Activated CD8-positive, alpha-beta memory T cell treated with anti-CD3 and anti-CD28 coated beads for 1 hour (primary cell): ENCODE measurements at places on chromosomes 4 and X.

DNA sequence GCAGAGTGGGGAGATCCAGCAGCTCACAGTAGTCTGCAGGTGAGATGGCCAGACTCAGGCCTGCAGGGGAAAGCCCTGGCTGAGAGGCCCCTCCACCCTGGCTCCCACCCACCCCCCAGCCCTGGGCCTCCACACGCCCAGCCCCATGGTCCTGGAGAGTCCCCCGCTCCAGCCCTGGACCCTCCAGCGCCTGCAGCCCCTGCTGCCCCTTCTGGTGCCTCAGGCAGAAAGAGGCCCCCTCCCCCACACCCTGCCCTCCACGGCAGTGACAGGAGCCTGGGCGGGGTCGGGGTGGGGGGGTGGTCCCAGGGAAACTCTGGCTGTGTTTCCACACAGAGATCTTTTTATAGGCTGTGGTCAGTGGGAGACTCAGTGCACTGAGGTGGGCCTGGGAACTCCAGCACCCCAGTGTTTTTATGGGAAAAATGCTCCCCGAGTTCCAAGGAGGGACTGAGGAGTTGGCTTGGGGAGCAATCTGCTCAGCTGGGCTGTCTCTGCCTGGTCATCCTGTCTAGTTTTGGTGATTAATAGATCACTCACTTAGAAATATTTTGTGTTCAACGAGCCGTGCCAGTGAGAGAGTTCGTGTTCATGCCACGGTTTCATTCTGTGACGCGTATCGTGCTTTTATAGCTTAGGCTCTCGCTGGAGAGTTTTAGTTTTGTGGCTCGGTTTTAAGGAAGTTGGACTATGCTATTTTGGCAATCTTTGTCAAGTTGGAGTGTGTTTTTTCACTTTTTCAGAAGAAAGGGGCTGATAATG lies 53.1 kb upstream of the HGFAC start:
- DNase-seq = no peak

DNA sequence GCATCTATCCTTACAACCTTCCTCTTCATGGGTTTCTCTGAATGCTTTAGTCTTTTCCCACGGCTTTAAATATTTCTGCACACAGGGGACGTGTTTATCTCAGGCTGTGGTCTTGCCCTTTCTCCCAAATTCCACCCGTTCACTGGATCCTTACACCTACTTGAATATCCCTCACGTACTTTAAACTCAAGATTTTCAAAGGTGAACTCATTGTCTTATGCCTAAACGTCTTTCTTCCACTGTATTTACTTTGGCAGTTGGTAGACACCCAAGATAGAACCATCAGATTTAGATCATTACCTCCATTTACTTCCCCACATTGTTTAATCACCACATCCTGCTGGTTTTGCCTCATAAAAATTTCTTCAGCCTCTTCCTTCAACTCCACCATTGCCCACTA lies 269.2 kb downstream of the CBLL2 start:
- DNase-seq = no peak

DNA sequence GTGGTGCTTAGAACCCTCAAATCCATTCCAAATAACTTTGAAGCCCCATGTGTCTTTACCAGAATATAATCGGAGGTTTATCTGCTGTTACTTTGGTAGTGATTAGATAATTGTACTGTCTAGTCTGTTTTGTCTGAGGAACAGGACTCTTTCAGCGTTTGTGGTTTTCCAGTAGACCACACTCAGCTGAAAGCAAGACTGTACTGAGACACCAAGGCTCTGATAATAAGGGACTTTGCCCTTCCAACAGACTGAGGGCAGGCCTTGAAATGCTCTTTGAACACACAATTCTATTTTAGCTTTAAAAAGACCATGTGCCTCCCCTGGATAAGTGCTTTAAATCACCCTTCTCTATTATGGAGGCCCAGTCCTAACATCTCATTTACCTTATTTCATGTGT lies 76.1 kb downstream of the KLHL8 start:
- no peak for DNase-seq

DNA sequence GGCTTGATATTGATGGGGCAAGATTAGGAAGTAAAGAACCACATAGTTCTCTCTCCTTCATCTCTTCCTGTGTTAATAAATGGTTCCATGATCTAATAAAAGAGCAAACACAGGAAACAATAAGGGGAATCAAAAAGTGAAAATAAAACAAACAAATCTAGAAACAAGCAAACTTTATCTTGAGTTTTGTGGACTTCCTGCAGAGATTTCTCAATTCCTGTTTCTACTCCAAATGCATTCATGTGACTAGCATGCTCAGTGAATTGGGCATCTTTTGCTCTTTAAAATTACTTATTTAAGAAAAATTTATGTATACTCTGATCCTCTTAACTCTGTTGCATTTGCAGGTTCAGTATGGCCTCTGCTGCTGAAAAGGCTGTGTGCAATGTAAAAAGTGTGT lies 682.0 kb downstream of the KCTD8 start:
- no peak for DNase-seq

GRCh38 chr4:18734405-18734804 lies 712.9 kb upstream of the LCORL start:
- DNase-seq = no peak

- no peak for DNase-seq
Observed at GRCh38 chrX:151151665-151152267, 24.6 kb upstream of the GPR50 start.

GRCh38 chr4:30714408-30715031 lies 5.6 kb upstream of the PCDH7 start:
- no peak for DNase-seq

DNA sequence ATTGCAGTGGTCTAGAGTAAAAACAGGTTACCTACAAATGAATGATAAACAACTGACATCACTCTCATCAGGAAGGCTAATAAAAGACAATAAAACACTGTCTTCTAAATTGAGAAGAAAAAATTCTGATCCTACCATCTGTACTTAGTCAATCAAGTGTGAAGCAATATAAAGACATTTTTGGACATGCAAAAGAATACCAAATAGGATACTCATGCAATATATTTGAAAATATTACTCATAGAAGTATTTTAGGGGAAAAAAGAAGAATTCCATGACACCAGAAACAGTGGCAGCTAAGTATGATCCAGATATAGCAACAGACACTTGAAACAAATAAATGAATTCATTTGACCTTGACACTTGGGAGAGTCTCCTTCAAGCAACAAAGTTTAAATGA lies 63.8 kb upstream of the FAM120C start:
- DNase-seq = no peak

DNA sequence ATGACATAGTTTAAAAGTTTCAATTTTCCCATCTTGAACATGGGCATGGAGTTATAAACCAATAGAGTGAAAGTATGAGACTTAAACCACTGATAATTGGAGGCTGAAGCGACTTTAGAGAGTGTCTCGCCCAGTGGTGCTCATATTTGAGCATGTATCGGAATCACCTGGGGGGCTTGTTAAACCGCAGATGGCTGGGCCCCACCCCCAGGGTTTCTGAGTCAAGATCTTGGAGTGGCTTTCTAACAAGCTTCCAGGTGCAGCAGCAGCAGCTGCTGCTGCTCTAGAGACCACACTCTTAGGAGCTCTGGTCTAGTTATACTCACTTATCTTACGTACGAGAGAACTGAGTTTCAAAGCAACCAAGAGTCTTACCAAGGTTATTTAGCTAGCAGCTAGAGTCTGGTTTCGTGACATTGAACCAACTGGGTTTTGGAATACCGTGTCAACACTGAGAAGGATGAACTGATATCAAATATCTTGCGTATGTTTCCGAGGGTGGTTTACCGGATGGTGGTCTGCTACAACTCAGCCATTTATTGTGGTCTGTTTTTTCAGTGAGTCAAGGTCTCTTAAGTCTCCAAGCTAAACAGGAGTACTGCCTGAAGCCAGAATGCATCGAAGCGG lies 5.9 kb downstream of the PHEX start:
- DNase-seq = no peak

DNA sequence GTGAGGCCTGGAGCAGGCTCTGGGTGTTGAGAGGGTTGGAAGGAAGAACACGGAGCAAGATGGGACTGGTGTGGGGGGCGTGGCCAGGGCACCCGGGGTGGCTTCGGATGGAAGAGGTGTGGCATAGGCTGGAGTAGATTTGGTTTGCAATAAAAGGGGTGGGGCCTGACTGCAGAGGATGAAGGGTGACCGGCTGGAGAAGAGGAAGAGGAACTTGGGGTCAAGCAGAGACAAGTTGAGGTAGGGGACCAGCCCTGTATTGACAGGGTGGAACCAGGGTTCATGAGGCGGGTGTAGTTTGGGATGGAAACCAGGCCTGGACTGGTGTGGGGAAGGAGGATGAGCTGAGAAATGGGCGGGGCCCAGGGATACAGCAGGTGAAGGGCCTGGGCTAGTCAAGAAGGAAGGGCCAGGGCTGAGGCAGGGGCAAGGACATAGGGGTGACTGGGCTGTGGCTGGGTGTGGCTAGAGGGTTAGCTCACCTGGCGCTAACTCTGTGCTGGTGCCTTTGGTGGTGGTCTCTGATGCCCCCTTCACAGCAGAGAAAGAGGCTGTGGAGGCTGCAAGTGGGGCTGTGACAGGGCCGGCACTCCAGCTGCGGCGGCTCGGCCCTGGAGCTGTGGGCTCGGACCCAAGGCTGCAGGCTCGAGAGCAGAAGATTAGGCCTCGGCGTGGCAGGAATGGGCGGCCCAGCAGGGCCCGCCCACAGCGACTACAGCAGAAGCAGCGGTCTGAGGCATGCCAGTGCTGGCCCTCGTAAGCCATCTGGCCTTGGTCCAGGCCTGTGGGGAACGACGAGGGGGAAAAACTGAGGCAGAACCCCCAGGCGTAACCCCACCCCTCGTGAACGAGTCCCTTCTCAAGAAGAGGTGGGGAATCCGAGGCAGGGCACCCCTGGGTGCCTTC lies 5.0 kb downstream of the PLP2 start:
- no peak for DNase-seq

DNA sequence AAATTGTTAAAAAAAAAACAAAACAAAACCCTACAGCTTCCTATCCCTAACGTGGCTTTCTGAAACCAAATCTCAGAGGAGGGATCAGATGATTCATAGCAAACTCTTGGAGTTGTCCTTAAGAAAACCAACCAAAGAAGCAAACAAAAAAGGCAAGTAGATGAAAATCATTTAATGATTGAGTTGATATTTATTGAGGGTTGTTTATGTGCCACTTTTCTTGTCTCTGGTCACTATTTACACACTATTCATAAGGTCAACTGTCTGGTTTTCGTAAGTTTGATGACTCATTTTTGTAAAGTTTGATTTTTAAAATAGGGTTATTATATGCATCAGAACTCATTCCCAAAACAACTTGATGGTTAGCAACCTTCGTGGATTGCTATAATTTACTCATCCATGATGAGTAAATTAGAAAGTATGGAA lies 133.4 kb downstream of the UNC5C start:
- no peak for DNase-seq

DNA sequence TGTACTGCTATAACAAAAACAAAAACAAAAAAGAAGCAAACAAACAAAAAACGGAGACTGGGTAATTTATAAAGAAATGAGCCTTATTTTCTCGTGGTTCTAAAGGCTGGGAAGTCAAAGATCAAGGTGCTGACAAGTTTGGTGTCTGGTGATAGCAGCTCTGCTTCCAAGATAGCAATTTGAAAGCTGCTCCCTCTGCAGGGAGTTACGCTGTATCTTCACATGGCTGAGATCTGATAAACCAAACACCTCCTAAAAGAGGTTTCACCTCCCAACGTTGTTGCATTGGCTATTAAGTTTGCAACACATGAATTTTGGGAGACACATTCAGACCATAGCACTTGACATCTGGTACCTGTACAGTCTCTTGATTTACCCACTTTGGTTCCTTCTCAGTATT lies 854.2 kb downstream of the CENPC start:
- no peak for DNase-seq

- DNase-seq = no peak
Observed at GRCh38 chrX:134377537-134377936, 82.4 kb upstream of the HPRT1 start.

- DNase-seq = no peak
Observed at GRCh38 chr4:88137112-88137511, 21.3 kb downstream of the ABCG2 start.

- DNase-seq = no peak
Observed at GRCh38 chr4:138775890-138776289, 239.7 kb upstream of the NOCT start.

DNA sequence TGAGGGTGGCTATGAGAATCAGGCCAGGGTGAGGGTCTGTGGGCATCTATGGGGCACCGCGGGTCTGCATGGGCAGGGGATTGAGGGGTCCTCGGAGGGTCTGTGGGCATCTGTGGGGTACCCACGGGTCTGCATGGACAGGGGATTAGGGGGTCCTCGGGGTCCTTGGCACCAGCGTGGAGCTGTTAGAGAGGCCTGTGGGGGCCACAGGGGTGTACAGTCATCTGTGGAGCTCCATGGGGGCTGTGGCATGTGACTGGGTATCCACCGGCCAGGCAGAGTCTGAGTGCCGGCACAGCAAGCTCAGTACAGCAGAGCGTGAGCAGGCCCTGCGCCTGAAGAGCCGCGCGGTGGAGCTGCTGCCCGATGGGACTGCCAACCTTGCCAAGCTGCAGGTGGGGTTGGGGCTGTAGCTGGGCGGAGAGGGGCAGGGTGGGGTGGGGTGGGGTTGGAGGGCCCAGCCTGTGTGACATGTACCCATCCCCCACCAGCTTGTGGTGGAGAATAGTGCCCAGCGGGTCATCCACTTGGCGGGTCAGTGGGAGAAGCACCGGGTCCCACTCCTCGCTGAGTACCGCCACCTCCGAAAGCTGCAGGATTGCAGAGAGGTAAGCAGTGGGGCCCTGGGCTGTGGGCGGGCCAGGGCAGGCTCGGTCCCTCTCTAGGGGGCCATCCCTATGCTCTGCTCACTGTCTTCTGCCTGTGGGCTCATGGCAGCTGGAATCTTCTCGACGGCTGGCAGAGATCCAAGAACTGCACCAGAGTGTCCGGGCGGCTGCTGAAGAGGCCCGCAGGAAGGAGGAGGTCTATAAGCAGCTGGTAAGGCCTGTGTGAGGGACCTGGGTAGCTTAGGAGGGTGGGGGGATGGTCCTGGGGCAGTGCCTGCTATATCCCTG lies 12.9 kb downstream of the CCDC22 start:
- DNase-seq = no peak

DNA sequence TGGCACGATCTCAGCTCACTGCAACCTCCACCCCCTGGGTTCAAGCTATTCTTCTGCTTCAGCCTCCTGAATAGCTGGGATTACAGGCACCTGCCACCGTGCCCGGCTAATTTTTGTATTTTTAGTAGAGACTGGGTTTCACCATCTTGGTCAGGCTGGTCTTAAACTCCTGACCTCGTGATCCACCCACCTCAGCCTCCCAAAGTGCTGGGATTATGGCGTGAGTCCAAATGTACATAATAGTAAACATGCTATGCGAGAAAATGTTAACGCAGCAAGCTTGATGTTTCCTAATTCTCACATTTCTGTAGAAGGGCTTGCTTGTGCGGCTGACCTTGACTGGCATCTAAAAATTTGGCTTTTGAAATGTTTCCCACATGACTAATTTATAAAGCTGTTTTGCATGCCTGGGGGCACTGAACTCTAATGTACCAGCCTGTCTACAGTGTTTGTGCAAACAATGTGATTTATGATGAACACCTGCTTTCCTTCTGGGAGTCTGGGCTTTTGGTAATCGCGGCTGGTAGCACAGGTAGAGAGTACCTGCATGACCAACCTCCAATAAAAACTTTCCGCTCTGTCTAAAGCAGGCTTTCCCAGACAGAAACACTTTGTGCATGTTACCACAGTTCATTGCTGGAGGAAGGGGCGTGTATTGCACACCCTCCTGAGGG lies 216.8 kb downstream of the IL15 start:
- no peak for DNase-seq

GRCh38 chr4:48332661-48333060 lies 8.7 kb upstream of the SLAIN2 start:
- no peak for DNase-seq

GRCh38 chr4:566508-567295 lies 9.4 kb downstream of the TMEM271 start:
- no peak for DNase-seq
